ENCODE measurements at places on chromosomes 4 and X. TPM values are rescaled to one million over a fixed set of nuclear protein-coding genes. Genes with fewer than 3 reads are reported as not detected.

Gene RASGEF1B
- total RNA-seq = 5.3 TPM

DNA sequence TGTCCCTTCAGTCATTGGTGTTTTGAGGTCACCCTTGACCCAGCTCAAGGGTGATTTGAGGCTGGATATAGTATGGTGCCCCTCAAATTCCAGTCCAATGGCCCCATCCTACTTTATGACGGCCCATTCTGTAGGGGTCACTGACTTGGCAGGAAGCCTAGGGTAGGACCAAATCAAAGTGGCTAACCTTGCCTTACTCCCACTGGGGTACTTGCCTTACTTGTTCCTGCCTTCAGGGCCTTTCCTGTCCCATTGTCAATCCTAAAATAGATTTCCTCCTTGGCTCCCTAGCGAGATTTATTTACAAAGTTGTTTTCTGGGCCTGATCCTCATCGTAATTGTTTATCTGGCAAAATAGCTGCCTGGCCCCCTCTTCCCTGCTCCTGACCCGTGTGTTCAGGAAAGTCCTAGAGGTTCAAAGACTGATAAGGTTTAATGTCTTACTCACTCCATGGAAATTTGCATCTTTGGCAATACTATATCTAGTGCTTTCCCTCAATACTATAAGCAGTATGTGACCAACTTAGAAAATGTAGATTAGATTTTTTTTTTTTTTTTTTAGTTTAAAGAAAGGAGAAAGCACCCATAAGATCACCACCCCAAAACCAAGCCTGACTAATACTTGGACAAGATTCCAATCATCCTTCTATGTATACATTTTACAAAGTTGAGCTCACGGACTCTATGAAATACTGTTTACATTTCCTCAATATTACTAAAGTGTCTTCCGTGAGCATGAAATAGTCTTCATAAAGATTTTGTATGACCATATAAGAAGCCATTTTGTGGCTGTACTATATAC is 44.8 kb downstream of the MSN start:
- DNase-seq = no peak
- H3K4me1 ChIP-seq = no peaks in the 10 kb centered on the region
- H3K36me3 ChIP-seq = no peaks in the 10 kb centered on the region
- no peak overlapping the region for H3K27ac ChIP-seq

DNA sequence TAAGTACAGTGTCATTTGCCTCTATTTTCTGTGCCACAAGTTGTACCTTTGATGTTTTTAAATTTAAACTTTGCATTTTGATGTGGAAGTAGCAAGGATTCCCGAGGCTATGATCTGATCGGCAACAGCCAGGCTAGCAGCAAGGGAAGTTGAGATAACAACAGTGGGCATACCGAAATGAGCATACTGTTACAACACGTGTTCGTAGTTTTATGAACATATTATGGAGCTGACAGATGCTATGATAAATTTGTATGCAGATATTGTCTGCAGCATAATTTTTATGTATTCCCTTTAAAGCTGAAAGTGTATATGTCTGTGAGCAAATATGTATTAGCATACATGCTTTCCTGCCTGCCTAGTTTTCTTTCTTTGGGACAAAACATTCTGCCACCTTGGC is 306.1 kb downstream of the PCDH7 start:
- no peak overlapping the region for H3K4me3 ChIP-seq
- no peak for DNase-seq
- H3K27me3 ChIP-seq = no peaks in the 10 kb centered on the region
- H3K4me1 ChIP-seq = peaks cover 14% of the 10 kb centered on the region
- no peak overlapping the region for H3K27ac ChIP-seq

- H3K4me3 ChIP-seq = no peak overlapping the region
- H3K36me3 ChIP-seq = no peaks in the 10 kb centered on the region
- H3K4me1 ChIP-seq = 0 out of 2 replicates have a peak, but pooled peaks cover 4% of the 10 kb centered on the region
Observed at GRCh38 chr4:43456383-43456782, 563.9 kb downstream of the GRXCR1 start.

- H3K27me3 ChIP-seq = peaks cover 11% of the 10 kb centered on the region
- no peak for DNase-seq
- no peak overlapping the region for H3K4me3 ChIP-seq
- no peaks in the 10 kb centered on the region for H3K36me3 ChIP-seq
- peaks cover 24% of the 10 kb centered on the region for H3K4me1 ChIP-seq
Observed at GRCh38 chr4:99647071-99647470, 10.6 kb downstream of the C4orf54 start.

GRCh38 chrX:40887476-40887875 is 152.1 kb upstream of the MED14 start:
- no peak overlapping the region for H3K27ac ChIP-seq
- H3K4me1 ChIP-seq = peaks cover 7% of the 10 kb centered on the region
- no peak overlapping the region for H3K4me3 ChIP-seq
- DNase-seq = no peak
- no peaks in the 10 kb centered on the region for H3K36me3 ChIP-seq
- H3K27me3 ChIP-seq = no peaks in the 10 kb centered on the region

Gene EFHC2
- 2.6 TPM for total RNA-seq

Gene MSX1
- not detected for total RNA-seq

GRCh38 chrX:2301901-2302300 is 198.9 kb downstream of the DHRSX start:
- H3K27me3 ChIP-seq = no peaks in the 10 kb centered on the region
- no peaks in the 10 kb centered on the region for H3K36me3 ChIP-seq
- no peak overlapping the region for H3K4me3 ChIP-seq
- H3K27ac ChIP-seq = no peak overlapping the region
- no peaks in the 10 kb centered on the region for H3K4me1 ChIP-seq
- DNase-seq = no peak

DNA sequence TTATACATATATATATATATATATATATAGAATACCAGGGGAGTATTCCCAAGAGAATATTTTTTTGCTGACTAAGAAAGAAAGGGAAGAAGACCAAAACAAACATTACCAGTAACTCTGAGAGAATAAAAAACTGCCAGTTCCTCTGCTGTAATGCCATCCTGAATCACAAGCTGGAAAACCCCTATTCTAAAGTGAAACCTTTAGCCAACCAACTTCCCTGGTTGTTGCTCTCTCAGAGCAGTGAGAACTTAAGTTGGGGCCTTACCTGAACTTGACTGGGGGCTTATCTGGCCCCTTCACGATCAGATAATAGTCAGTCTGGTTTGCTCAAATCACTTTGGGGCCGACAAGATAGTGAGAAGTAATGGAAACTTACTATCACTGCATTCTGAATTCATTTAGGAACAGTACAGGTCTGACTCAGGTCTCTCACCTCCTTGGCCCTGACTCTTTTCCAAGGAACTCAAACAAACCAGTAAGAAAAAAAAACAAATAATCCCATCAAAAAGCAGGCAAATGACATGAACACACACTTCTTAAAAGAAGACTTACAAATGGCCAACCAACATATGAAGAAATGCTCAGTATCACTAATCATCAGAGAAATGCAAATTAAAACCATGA is 62.5 kb downstream of the CD40LG start:
- H3K27ac ChIP-seq = no peak overlapping the region
- no peaks in the 10 kb centered on the region for H3K27me3 ChIP-seq
- no peaks in the 10 kb centered on the region for H3K36me3 ChIP-seq
- DNase-seq = no peak
- H3K4me1 ChIP-seq = peaks cover 6% of the 10 kb centered on the region

Gene AREG
- total RNA-seq = not detected

Gene CLDN22
- not detected for total RNA-seq

Gene HSFX2
- not detected for total RNA-seq

- H3K4me1 ChIP-seq = 0 out of 2 replicates have a peak, but pooled peaks cover 7% of the 10 kb centered on the region
- DNase-seq = no peak
- H3K4me3 ChIP-seq = no peak overlapping the region
- no peak overlapping the region for H3K27ac ChIP-seq
- no peaks in the 10 kb centered on the region for H3K36me3 ChIP-seq
Observed at GRCh38 chr4:22170353-22170752, 221.8 kb upstream of the KCNIP4 start.

Gene IQSEC2
- 81.6 TPM for total RNA-seq

Data from GM23338 (cell line).